ENCODE measurements at places on chromosomes 7 and 10. TPM values are rescaled to one million over a fixed set of nuclear protein-coding genes. Genes with fewer than 3 reads are reported as not detected.
A peak's percentile ranks its signal among the peaks of the same experiment; 100 is the strongest.

DNA sequence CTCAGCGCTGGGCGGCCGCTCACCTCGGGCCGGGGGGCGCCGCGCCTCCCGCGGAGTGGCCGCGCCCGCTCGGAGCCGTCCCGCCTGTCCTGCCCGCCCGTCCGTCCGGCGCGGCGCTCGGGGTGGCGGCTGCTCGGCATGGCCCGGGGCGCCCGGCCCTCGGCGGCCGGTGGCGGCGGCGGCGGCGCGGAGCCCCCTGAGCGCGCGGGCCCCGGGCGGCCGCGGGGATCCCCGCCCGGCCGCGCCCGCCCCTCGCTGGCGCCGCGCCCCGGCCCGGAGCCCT, 338 bp downstream of the SDK1 start:
- no peak for DNase-seq

The PTF1A gene
- not detected for total RNA-seq

GRCh38 chr7:305410-306151, 15.6 kb downstream of the FOXL3 start:
- peak; percentile 69 for DNase-seq

The CCDC172 gene
- total RNA-seq: not detected

DNA sequence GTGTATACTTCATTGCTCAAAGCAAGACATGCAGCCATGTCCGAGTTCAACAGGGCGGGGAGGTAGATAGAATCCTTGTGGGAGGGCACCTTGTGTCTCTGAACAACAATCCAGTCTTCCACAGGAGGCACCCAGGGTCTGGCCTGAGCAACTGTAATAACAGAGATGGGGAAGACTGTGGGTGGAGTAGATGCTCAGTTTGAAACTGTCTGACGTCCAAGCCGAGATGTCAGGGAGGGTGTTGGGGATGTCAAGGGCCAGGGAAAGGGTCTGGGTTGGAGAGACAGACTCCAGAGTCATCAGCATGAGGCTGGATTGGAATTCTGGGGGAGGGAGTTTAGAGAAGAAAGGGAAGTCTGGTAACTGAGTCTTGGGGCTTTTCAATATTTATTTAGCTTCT, 88.0 kb downstream of the FANK1 start:
- DNase-seq: no peak

GRCh38 chr7:111835066-111835465, 272.8 kb upstream of the IMMP2L start:
- no peak for DNase-seq
